ENCODE measurements at places on chromosomes 4 and X. TPM values are rescaled to one million over a fixed set of nuclear protein-coding genes. Genes with fewer than 3 reads are reported as not detected.

Gene DGAT2L6
- not detected for total RNA-seq

GRCh38 chr4:11702886-11703557 lies 274.3 kb upstream of the HS3ST1 start:
- no peak for DNase-seq

- DNase-seq, result no peak
These were observed 1132.2 kb downstream of the FAT4 start for GRCh38 chr4:126446917-126447316.

DNA sequence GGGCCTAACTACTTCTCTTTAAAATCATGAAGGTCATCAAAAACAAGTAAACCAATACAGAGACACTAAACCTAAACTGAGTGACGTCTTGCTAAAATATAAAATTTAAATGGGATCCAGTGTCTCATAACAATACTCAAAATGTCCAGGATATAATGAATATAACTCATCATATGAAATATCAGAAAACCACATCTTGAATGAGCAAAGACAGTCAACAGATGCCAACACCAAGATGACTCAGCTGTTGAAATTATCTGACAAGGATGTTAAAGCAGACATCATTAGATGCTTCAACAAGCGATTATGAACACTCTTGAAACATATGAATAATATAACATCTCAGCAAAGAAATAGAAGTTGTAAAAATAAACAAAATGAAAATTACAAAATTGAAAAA lies 8.3 kb downstream of the NAP1L2 start:
- DNase-seq, result no peak

- no peak for DNase-seq
These were observed 33.5 kb downstream of the NYX start for GRCh38 chrX:41480508-41481260.

- DNase-seq, result no peak
These were observed 659.7 kb downstream of the CENPC start for GRCh38 chr4:66885501-66886165.

Gene HPGDS
- total RNA-seq, result 5.5 TPM

Gene CT45A2
- total RNA-seq, result not detected

Measured in esophagus squamous epithelium (tissue), 5 donors.